ENCODE measurements at places on chromosomes 6 and 20.

DNA sequence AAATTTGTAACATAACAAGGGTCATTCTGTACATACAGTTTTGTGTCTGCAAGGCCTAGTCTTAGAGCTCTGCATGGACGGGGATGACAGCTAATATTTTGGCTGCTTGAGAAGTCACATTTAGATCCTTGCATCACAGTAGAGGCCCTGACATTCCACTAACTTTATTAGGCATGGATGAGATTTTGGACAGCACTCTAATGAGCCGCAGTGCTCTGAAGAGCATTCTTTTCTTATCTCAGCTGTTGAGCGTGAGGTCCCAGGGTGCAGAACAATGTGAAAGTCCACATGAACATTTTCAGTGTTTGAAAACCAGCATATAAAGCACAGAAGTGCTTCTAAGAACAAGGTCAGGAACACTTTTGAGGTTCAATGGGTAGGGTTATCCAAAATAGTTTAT is 58.9 kb downstream of the IPCEF1 start:
- no peak for DNase-seq

DNA sequence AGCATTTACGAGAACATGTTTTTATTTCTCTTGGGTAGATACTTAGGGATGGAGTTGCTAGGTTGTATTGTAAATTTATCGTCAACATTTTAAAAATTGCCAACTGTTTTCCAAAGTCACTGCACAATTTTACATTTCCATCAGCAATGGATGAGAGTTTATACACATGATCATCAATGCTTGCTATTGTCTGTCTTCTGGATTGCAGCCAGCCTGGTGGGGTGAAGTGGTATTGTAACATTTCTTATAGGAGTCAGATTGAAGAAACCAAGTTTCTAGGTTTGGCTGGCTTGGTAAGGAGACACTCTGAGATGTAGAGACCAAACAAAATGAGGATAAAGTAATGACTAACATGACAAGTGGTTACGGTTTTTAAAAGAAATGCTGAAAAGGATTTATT is 57.1 kb upstream of the HDDC2 start:
- no peak for DNase-seq

DNA sequence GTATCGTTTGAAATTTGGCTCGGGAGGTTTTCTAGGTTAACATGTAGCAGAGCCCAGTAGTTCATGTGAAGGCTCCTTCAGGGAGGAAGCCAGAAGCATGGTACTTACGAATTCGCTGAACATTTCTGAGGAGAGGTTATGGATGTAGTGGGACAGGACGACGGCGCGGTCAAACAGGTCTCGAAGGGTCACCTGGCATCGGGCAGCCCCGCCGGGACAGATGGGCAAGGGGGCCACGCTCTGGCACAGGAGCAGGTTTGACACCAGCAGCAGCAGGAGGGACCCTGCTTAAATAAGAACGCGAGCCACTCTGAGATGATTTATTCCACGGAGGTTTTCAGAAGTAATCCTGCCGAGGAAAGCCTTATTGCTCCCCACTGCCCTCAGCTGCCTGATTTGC is 2.5 kb downstream of the PRL start:
- DNase-seq = no peak

- peak; percentile 82 for DNase-seq
Measured at GRCh38 chr20:10648651-10649050, 25.1 kb downstream of the JAG1 start.

DNA sequence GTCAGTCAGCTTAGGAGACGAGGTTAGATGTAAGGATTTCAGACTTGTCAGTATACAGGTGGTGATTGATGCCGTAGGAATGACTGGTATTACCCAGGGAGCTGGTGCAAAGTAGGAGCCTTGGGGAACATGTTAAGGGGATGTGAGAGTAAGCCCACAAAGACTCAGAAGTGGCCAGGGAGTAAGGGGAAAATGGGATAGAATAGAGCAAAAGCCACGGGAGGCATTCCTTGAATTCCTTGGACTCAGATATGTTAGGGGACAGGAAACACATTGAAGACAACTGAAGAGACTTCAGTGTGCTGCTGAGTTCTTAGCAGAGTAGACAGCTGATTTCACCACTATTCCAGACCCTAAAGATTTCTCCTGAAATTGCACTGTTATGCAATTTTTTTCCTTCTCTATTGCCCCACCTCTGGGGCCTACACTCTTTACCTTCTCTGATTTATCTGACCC is 1.2 kb upstream of the ACAT2 start:
- peak; percentile 90 for DNase-seq

- no peak for DNase-seq
Measured at GRCh38 chr6:1609041-1609647, 571 bp upstream of the FOXC1 start.

DNA sequence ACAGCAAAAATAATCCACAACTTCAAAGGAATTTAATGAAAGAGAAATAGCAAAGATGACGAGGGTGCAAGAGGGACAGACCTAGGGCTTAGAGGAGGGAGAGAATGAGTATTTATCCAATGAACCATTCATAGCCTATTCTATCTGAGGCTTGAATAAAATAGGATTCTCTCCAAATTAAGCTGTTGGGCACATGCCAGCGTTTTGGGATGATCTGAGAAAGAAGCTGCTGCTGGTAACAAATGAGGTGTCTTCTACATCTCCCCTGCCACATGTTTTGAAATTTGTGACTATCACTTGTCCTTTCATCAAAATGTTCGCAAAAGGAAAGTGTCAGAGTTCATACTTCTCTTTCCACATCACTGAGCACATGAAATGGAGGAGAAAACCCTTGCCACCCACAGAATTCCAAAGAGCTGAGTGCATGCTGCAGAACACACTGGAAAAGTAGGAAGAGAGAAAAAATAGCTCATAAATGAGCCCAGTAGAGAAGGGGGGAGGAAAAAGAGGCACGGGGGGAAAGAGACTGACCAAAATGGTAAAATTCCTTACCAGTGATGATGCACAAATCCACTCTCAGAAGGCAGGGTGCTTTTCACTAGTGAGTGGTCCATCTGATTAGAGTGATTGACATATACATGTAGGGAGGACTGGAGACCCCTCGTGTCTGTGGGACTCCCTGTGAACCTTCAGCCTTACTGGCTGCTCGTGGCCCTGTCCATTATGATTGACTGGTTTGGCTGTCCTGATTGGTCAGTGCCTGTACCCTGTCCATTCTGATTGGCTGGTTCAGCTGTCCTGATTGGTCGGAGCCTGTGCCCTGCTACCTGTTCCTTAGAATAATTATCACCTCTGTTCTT is 180.5 kb downstream of the OGFRL1 start:
- DNase-seq = peak; percentile 97

DNA sequence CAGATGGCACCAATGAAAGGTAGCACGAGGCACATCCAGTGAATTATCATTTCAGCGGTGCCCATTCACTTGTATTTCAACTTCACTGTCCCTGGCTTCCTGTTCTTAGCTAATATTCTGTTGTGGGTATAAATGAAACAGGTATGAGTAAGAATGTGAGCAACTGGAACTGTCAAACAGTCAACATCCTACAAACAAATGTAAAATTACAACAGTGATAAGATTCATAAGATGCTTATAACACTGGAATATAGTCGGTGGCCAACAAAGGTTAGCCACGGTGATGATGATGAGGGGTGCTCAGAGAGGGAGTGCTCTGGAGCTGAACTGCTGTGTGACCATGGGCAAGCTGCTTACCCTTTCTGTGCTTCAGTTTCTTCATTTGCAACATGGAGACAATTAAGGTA is 74.9 kb upstream of the TOX2 start:
- DNase-seq = no peak

GRCh38 chr6:106883808-106884262 is 90.7 kb downstream of the CD24 start:
- DNase-seq = no peak

DNA sequence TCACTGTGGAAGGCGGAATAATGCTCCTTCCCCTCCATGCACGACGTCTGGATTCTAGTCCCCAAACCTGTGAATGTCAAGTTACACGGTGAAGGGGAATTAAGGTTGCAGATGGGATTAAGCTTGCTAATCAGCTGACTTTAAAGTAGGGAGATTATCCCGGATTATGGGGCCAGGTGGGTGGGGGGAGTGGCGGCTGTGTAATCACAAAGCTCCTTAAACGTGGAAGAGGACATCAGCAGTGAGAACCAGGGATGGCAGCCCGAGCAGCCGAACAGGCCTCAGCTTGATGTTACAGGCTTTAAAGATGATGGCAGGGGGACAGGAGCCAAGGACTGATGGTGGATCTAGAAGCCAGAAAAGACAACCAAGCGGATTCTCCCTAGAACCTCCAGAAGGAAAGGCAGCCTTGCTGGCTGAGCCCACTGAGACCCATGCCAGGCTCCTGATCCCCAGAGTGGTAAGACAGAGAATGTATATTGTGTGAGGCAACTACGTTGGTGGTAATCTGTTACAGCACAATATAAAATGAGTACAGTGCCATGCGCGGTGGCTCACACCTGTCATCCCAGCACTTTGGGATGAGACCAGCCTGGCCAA is 117.5 kb downstream of the SCML4 start:
- no peak for DNase-seq
